Dermis microvascular lymphatic vessel endothelial cell (primary cell): ENCODE measurements at places on chromosomes 4 and X. TPM values are rescaled to one million over a fixed set of nuclear protein-coding genes. Genes with fewer than 3 reads are reported as not detected.

MXD4 gene
- total RNA-seq: 48.7 and 62.6 TPM in 2 replicates

NAAA gene
- total RNA-seq: 21.1 and 26.3 TPM in 2 replicates

PPP1R2C gene
- not detected in 2 replicates for total RNA-seq

CLNK gene
- total RNA-seq: under 0.01 TPM in 1 of 2 replicates, not detected in the other

FGF16 gene
- total RNA-seq: 0.26 and 0.51 TPM in 2 replicates

ZNF630 gene
- 1.3 TPM in 2 replicates for total RNA-seq

CD40LG gene
- not detected in 2 replicates for total RNA-seq

OTC gene
- total RNA-seq: 0.13 and 0.26 TPM in 2 replicates

CRLF2 gene
- total RNA-seq: under 0.01 TPM in 1 of 2 replicates, not detected in the other

FAM241A gene
- total RNA-seq: 9.0 and 10.3 TPM in 2 replicates

EGF gene
- under 0.01 and 0.13 TPM in 2 replicates for total RNA-seq

GCNA gene
- total RNA-seq: 0.51 and 1.3 TPM in 2 replicates

RRH gene
- total RNA-seq: 0.13 TPM in 1 of 2 replicates, not detected in the other

SYNPO2 gene
- under 0.01 TPM in 2 replicates for total RNA-seq

LANCL3 gene
- 0.13 and 0.25 TPM in 2 replicates for total RNA-seq

RHOH gene
- total RNA-seq: under 0.01 TPM in 1 of 2 replicates, not detected in the other

ABCG2 gene
- 11.6 and 13.6 TPM in 2 replicates for total RNA-seq

PHF8 gene
- 11.8 and 20.0 TPM in 2 replicates for total RNA-seq

UGT2A1 gene
- total RNA-seq: not detected in 2 replicates

GAGE12J gene
- total RNA-seq: not detected in 2 replicates

ZFYVE28 gene
- total RNA-seq: 1.8 and 3.5 TPM in 2 replicates

TCEAL5 gene
- total RNA-seq: not detected in 2 replicates

MEPE gene
- total RNA-seq: not detected in 2 replicates

PPEF2 gene
- under 0.01 TPM in 1 of 2 replicates, not detected in the other for total RNA-seq

DRD5 gene
- total RNA-seq: not detected in 2 replicates

TBC1D8B gene
- total RNA-seq: 2.4 and 3.5 TPM in 2 replicates

HUWE1 gene
- total RNA-seq: 65.9 and 76.1 TPM in 2 replicates

RIPPLY1 gene
- not detected in 2 replicates for total RNA-seq

SPANXN3 gene
- total RNA-seq: not detected in 2 replicates

MND1 gene
- 0.76 and 2.7 TPM in 2 replicates for total RNA-seq

PCDH11X gene
- not detected in 2 replicates for total RNA-seq

PARM1 gene
- total RNA-seq: 0.13 TPM in 1 of 2 replicates, not detected in the other

NLGN4X gene
- total RNA-seq: 0.26 and 0.38 TPM in 2 replicates

EPGN gene
- not detected in 2 replicates for total RNA-seq

REPS2 gene
- total RNA-seq: 4.2 and 6.1 TPM in 2 replicates

RNF175 gene
- not detected in 2 replicates for total RNA-seq

CHRNA9 gene
- not detected in 2 replicates for total RNA-seq

HPGD gene
- total RNA-seq: not detected in 2 replicates

IL2RG gene
- 0.13 and 0.25 TPM in 2 replicates for total RNA-seq

BTC gene
- total RNA-seq: not detected in 2 replicates

GPAT3 gene
- 14.5 and 17.3 TPM in 2 replicates for total RNA-seq

FAT4 gene
- total RNA-seq: 37.1 and 47.4 TPM in 2 replicates

SMIM10L2A gene
- 0.90 and 1.6 TPM in 2 replicates for total RNA-seq

RBM47 gene
- total RNA-seq: under 0.01 and 0.13 TPM in 2 replicates

MAB21L2 gene
- total RNA-seq: 0.13 and 1.3 TPM in 2 replicates

USP38 gene
- 15.4 and 25.0 TPM in 2 replicates for total RNA-seq

PGAM4 gene
- total RNA-seq: 0.13 TPM in 1 of 2 replicates, not detected in the other

TMPRSS11B gene
- not detected in 2 replicates for total RNA-seq

FOXR2 gene
- total RNA-seq: not detected in 2 replicates

SOWAHB gene
- total RNA-seq: under 0.01 TPM in 1 of 2 replicates, not detected in the other

KCNE5 gene
- 0.13 TPM in 1 of 2 replicates, not detected in the other for total RNA-seq

BEX3 gene
- 159 and 190 TPM in 2 replicates for total RNA-seq

FRMD7 gene
- total RNA-seq: not detected in 2 replicates

PPP1R3F gene
- 1.0 and 3.2 TPM in 2 replicates for total RNA-seq

TRPC5OS gene
- total RNA-seq: not detected in 2 replicates

RPL9 gene
- total RNA-seq: 1,640 and 2,535 TPM in 2 replicates

FRG2 gene
- total RNA-seq: not detected in 2 replicates

BGN gene
- 12.1 and 70.9 TPM in 2 replicates for total RNA-seq
